ENCODE measurements at places on chromosomes 2 and 18.

DNA sequence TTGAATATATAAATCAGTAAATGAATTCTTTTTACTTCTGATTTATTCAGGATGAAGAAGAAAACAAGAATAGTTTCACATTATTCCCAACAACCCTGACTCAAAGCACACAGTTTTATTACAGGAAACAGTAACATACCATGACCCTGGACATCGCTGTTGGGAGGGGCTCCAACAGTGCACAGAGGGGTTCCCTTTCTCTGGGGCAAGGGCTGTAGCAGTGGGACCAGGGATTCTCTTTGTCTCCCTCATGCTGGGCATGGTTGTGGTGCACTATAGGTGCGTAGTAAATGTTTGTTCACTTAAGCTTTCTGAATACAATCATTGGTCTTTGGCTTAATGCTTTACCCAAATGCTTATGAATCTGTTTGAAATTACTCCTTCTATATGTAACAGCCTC, 189.4 kb downstream of the BCL2 start:
- no peak for DNase-seq

GRCh38 chr2:160752475-160753330, 259.1 kb upstream of the RBMS1 start:
- DNase-seq: no peak

- no peak for DNase-seq
These were observed 45.0 kb downstream of the MBP start for GRCh38 chr18:77087393-77088141.

DNA sequence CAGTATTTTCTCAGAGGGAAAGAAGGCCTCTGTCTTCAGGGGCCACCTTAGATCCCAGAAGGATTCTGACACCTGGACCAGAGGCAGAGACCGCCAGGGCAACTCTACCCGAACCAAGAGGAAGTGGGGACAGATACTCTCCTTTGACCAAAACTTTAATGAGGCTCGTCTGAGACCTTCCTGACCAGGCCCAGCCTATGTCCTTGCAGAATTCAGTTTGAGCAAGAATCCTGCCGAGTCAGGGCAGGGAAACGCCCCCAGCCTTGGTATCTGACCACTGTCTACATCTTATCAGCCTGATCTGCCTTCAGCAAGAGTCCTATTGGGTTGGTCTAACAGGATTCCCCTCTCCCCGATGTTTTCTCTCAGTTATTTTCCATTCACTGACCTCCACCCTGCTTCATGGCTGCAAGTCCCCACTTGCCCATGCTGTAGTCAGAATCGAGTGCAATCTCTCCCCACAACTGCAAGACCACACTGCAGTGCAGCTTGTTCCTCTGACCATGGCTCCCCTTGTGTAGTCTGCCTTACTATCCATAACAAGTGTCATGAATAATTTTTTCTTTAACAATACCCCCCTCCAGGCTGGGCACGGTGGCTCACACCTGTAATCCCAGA, 95.0 kb downstream of the MSH2 start:
- no peak for DNase-seq

DNA sequence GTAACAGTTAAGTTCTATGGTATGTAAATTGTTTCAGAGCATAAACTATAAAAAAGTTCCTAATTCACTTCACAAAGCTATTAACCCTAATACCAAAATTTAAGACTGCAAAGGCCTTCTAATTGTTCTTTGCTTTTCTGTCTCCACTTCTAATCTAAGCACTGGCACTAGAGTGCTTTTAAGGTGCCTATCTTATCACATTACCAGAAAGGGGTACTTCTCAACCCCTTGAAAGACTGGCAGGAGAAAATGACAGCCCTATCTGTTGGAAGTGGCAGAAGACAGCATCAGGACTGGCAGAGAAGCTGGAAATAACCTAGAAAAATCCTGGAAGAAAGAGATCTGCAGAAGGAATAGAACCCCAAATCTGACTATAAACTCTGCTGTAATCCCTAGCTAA, 10.3 kb downstream of the CNRIP1 start:
- DNase-seq: no peak

- no peak for DNase-seq
These were observed 237.0 kb downstream of the ZNF407 start for GRCh38 chr18:74834424-74835309.
